ENCODE measurements at places on chromosomes 1 and 21.
A peak's percentile ranks its signal among the peaks of the same experiment; 100 is the strongest.

GRCh38 chr1:232416026-232416568 lies 213.8 kb downstream of the SIPA1L2 start:
- DNase-seq = no peak

- DNase-seq = peak; percentile 29
Observed at GRCh38 chr1:68049941-68050878, at the start of gene DIRAS3. Gene DIRAS3, minus strand, starts transcription at chr1:68050627. Its CDS starts 3,330 bp downstream, at chr1:68047297.

- peak; percentile 87 for DNase-seq
Observed at GRCh38 chr1:112704934-112705627, 1.8 kb downstream of the RHOC start.

DNA sequence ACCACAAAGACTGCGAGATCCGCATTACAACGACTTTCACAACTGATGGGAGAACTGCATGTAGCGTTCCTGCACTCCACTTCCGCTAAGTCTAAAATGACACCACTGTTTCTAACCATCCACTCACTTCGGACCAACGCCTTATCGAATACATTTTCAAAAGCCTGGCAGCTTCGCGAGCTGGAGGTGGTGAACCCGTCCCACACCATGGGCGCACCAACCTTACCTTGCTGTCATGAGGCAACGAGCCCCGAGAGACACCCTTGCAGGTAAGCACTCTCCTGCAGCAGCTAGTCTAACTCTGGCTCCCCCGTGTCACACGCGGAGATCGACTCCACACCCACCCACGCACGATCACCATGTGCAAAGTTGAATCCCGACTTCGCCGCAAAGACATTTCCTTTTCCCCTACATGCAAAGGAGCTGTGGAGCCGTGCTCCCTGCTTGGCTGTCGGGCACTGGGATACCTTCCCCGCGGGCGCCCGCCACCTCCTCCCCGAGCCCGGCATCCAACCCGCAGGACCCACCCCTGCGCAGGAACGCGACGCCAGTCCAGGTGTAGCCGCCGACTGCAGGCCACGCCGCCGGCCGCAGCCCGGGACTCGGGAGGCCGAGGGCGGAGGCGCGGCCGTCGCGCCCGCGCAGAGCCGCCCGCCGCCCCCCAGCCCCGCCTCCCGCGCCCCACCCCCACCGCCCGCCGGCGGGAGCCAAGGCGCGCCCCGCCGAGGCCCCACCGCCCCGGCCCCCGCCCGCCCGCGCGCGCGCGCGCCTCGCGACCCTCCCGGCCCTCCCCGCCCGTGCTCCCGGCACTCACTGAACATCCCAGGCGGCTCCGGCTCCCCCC lies 629 bp downstream of the TAF5L start:
- no peak for DNase-seq

DNA sequence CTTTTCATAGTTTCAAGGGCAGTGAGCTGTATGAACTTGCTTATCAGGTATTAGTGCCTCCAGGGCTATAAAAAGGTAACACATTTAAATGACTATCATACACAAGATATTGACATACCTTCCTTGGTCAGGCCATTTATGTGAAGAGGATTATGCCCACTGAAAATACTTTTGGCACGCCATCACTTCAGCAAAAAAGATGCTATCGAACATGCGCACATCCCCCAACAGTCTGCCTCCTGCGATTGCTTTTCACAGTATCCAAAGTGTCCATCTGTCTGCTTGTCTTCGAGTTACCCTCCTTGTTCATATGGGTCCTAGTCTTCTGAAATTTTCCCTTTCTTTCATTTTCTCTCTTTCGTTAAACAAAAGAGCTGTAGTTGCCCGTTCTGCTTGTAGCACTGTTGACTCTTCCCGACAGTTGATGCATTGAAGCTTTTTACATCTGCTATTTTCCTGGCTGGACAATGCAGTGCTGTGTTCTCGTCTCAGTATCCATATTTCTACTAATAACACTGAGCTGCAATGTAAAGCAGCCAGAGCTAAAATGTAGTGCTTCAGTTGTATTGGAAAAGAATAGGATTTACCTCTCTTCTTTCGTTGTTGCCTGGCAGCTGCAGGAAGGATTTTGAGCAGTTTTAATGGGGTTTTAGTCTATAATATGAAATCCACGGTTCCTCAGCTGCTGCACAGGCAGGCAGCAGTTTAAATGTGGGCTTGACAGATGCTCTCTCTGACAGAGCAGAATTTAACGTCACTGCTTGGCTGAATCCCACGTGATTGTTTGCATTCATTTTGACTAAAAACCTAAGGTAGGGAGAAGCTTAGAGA lies at the start of gene B3GALT2:
TSS of gene B3GALT2 (minus strand) at position 713 of the 831 bp plus-strand sequence. CDS start 5,051 bp downstream, outside the sequence.
- DNase-seq = no peak

- DNase-seq = no peak
Observed at GRCh38 chr1:218625393-218625792, 280.3 kb downstream of the TGFB2 start.

DNA sequence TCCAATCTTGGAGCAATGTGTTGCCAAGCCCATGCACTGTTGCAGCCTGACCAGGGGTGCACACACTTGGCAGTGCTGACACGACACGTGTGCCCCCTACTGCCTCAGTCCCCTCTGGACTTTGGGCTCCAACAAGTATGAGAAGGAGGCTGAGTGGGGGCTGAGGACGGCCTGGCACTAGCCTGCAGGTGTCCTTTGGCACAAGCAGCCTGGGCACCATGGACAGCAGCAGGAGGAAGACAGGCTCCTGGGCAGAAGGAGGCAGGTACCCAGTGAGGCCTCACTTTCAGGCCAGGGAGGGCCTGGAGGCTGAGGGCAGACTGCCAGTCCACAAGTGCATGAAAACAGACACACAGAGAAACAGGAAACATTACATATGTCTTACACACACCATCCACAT lies 1702.9 kb upstream of the B3GALT2 start:
- DNase-seq = no peak

- DNase-seq = no peak
Observed at GRCh38 chr1:93328809-93329760, 16.6 kb upstream of the DR1 start.

DNA sequence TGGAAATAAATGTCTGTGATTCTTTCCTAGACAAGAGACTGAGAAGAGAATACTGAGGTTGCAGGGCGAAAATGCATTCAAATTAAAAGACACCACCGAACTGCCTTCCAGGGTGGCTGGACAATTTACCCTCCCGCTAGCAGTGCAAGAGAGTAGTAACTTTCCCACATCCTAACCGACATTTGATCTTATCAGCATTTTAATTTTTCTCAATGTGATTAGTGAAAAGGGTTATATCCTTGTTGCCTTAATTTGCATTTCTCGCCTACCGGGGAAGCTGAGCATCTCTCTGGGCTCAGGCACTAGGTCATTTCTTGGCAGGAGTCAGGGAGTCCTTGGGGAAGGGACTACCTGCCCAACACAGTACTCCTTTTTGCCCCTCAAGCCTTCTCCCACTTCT lies 2.8 kb downstream of the TNFRSF8 start:
- no peak for DNase-seq

GRCh38 chr1:112508278-112509004 lies at the start of gene WNT2B:
Gene WNT2B, plus strand, starts transcription at chr1:112508965. Its CDS starts 298 bp downstream, at chr1:112509263.
- DNase-seq = peak; percentile 51

GRCh38 chr21:44415073-44416025 lies 40.0 kb upstream of the LRRC3 start:
- DNase-seq = no peak

DNA sequence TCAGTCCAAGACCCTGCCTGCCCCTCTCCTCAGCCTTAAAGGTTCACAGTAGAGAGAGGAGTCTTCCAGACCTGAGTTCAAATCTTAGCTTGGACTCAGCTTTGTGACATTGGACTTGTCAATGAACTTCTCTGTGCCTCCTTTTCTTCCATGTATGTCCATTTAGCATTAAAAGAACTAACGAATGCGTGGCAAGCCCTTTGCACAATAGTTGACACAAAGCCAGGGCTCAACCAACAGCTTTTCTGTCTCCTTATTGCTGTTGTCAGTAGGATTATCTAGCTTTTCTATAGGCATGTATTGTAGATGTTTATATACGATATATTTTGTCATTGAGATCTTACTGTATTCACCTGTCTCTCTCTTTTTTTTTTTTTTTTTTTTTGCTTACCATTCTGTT lies 450.8 kb downstream of the PTPRU start:
- DNase-seq = no peak

DNA sequence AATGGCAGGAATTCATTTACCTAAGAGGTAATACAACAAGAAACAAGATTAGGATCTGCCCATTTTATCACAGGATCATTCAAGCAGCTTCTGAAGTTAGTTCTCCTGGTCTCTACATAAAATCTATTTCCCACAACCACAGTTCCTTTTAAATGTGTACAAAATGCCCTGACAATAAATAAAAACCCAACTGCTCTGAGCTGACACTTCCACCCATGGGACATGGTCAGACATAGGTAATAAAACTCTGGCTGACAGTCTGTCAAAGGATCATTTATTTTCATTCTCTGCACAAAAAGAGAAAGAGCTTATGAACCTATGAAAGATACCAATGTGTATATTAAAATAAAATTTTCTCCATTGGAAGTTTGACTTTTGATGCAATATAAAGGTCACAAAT lies 145.4 kb upstream of the PALMD start:
- DNase-seq = no peak

DNA sequence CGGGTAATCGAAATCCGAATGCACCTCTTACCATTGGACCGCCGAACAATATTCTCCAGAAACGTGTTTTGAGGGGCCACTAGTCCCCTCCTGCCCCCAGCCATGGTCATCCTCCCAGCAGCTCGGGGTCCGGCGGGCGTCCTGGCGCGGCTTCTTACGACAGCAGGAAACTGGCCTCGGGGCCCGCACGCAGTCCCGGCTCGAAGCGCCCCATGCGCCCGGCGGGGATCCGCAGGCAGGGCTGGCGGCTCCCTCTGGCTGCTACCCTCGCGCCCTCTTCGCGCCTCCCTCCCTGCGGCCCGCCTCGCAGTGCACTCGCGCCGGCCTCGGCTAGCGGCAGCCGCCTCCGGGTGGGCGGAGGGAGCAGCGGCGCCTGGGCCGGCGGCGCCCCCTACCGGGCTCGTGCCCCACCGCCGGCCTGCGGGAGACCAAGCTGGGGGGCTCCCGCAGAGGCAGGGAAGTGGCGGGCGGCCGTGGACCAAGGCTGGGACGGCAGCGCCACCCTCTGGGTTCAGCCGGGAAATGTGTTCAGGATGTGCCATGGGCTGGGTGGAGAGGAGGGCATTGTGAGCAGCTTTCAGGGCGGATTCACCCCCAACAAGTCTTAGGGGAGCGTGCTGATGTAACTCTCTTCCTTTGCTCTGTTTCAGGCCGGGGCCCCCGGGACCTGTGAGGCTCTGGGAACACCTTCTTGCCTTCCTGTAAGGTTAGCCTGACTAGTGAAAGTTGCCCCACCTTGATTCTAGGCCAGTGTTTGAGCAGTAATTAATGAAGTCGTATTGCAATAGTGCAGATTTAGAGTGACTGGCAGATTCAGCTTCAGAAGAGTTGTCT lies at the start of gene KCNH1:
TSS of gene KCNH1 (minus strand) at position 313 of the 834 bp plus-strand sequence. CDS start at position 110, 203 bp downstream.
- DNase-seq = peak; percentile 93

DNA sequence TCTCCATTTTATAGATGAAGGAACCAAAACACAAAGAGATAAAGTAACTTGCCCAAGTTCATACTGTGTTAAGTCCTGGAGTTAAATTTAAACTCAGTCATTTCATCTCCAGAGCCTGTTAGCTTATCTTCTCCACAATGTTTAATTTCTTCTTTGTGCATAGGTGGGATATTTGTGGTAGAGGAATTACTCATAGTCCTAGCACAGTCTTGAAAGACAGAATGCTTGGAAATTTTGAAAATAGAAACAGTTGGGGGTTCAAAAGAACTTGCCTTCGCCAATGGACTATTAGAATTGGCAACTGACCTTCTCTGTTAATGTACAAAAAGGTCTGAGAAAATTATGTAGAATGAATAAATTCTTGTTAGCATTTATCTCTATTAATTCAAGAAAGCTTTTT lies 832.0 kb upstream of the PRMT6 start:
- DNase-seq = no peak

DNA sequence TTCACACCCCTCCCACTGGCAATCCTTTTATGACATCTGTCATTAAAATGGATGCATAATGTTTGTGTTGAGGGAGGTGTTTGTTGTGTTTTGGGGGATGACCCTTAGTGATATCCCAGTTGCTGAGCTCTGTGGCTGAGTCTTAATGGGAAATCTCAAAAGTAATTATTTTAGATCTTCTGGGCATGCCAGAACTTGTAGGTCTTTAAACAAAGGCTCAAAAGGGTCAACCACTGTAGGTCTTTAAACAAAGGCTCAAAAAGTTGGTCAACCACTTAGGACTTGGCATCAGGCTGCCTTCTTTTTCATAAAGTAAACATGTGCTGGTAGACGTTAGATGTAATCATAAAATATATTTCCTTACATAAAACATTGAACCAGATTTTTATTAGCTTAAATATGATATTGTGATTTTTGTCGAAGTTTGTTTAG lies 78.0 kb downstream of the CDC14A start:
- DNase-seq = no peak

GRCh38 chr1:35447278-35447677 lies 109.9 kb downstream of the KIAA0319L start:
- DNase-seq = no peak

DNA sequence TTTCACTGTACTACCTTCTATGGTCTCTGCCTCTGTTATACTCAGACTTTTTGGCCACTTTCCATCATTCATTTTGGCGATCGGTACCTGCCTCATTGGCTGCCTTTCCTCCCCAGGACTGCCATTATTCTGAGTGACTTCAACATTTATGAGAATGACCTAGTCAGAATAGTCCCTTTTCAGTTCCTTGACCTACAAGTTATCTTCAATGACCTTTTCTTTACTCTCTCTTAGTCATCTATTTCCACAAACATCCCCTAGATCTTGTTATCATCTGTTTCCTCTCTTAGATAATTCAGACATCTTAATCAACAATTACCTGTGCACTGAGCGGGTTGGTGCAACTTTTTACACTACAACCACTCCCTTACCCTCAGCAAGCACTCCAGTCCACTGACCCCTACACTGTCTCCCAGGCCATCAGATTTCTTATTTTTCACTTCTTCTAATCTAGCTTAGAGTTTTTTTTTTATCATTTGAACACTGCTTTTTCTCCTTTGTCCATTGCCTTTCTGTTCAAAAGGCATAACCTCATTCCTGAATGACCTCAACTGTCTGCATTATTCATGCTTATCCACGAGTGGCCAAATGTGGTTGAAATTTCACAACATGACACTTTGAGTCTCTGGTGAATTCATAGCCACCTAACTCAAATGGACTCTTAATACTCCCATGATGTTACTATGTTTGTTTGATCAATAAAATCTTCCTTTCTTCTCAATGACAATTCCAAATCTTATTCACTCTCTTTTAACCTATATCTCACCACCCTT lies 112.7 kb downstream of the HMCN1 start:
- DNase-seq = no peak

- no peak for DNase-seq
Observed at GRCh38 chr1:33429856-33430691, 821 bp downstream of the PHC2 start.

- no peak for DNase-seq
Observed at GRCh38 chr1:219788091-219788490, 140.3 kb downstream of the SLC30A10 start.

DNA sequence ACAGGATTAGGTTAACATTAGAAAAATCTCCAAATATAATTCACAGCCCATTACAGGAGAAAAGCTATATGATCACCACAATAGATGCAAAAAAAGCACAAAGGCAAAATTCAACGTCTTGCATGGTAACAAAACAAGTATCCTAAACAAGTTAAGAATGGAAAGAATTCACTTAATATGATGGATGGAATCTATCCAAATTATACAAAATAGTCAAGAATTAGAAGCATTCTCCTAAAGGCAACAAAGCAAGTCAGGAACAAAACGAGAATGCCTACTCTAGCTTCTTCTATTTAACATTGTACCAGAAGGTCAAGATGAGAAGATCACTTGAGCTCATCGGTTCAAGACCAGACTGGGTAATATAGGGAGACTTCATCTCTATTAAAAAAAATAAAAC lies 442.8 kb downstream of the SETD4 start:
- DNase-seq = no peak
